ENCODE measurements at places on chromosomes 6 and 20.

- DNase-seq: no peak
These were observed 6.8 kb upstream of the FASTKD5 start for GRCh38 chr20:3166338-3166912.

DNA sequence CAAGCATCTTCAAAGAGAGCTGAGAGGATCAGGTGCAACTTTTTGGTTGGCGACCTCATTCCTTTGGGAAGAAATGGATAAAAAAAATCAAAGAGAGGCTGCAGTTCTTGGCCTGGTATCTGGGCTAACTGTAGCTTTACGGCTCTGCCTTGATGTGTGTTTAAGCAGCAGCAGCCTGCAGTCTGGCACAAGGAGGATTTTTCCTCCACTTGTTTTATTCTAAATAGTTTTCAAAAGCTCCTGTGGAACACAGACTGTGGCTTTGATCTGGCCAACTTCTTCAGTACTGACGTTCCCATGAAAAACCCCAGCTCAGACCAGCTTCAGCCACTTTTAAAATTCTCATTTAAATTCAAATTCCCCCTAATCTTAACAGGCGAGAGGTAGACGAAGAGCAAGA lies 137.3 kb downstream of the HDGFL1 start:
- DNase-seq: no peak

DNA sequence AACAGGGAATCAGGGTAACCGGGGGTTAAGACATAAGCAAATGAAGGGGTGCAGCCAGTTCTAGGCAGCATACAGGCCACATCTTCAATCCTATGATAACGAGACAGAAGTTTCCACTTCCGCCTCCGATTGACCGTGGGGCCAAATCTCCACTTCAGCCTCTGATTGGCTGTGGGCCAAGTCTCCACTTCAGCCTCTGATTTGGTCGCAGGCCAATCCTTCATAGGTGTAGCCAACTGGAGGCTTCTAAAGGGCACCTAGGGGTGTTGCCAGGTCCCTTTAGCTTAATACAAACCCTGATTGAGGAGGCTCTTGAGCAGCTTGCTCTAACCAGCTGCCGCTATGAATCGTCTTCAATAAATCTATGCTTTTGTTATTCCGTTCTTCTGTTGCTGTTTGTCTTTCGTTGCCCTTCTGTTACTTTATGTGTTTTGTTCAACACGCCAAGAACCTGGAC lies 2.1 kb upstream of the ERGIC3 start:
- no peak for DNase-seq

DNA sequence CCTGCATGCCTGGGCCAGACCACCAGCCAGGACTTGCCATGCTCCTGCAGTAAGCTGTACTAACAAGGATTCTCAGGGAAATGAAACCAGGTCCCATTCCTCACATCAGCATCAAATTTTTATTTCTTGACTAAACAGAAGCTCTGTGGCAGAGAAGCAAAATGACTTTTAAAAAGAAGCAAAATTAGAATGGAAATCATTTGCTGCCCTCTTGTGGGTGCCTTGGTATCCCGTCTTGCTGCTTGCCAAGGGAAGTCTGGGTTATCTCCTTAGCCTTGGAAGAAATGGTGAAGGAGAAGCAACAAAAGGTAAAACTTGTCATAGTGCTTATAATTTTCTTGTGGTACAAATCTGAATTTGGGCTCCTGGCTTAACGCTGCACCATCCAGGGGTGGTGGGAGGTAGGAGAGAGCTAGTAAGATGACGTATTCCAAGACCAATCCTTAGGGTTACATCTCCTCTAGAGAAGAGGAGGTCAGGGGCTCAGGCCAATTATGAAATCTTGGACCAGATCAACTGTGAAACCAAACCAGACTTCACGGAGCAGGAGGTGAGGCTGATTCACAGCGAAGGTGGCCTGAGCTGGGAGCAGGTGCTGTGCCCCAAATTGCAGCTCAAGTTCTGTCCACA lies 107.5 kb downstream of the FAXC start:
- DNase-seq: no peak

GRCh38 chr6:39181333-39181732 lies 47.9 kb downstream of the KCNK5 start:
- DNase-seq: no peak

DNA sequence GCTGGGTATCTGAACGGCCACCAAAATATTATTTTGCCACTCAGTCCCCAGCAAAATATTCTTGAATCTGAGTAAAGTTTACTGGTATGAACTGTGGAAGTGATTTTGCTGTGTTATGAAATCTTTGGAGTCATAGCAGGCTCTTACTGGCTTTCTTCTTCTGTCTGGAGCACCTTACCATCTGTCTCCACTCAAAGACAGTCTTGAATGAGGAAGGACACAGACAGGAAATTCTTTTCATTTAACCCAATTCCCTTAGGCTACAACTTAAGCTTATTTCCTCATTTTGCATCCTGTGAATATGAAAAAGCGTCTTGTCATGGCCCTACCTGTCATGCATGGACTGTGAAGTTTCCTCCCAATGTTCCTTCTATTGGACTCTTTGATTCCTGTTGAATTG lies 24.7 kb downstream of the FNDC1 start:
- DNase-seq: no peak

GRCh38 chr6:73566954-73567591 lies 46.2 kb upstream of the EEF1A1 start:
- DNase-seq: no peak

- no peak for DNase-seq
These were observed 162.2 kb downstream of the SMOC2 start for GRCh38 chr6:168603234-168603633.

DNA sequence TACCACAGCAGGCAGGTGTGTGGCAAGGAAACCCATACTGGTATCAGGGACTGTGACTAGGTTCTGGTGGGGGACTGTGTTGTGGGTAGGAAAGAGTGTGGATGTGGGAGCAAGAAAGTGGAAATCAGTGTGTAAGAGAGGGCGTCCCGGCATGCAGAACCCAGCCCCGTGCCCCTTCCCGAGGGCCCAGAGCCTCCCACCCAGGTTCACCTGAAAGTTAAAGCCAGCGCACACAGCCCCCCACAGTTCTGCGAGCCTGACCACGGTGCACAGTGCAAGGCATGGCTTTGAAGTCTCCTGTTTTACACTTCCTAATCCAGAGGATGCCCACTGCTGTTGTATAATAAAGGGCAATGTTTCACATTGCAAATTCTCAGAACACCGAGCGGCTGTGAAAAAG lies 22.7 kb downstream of the MAFB start:
- DNase-seq: no peak

- no peak for DNase-seq
These were observed 91.7 kb downstream of the PRDM1 start for GRCh38 chr6:106177786-106178185.

- no peak for DNase-seq
These were observed 632.8 kb downstream of the HACE1 start for GRCh38 chr6:104226790-104227446.

GRCh38 chr6:166301611-166302529 lies 6.3 kb downstream of the PRR18 start:
- DNase-seq: no peak

DNA sequence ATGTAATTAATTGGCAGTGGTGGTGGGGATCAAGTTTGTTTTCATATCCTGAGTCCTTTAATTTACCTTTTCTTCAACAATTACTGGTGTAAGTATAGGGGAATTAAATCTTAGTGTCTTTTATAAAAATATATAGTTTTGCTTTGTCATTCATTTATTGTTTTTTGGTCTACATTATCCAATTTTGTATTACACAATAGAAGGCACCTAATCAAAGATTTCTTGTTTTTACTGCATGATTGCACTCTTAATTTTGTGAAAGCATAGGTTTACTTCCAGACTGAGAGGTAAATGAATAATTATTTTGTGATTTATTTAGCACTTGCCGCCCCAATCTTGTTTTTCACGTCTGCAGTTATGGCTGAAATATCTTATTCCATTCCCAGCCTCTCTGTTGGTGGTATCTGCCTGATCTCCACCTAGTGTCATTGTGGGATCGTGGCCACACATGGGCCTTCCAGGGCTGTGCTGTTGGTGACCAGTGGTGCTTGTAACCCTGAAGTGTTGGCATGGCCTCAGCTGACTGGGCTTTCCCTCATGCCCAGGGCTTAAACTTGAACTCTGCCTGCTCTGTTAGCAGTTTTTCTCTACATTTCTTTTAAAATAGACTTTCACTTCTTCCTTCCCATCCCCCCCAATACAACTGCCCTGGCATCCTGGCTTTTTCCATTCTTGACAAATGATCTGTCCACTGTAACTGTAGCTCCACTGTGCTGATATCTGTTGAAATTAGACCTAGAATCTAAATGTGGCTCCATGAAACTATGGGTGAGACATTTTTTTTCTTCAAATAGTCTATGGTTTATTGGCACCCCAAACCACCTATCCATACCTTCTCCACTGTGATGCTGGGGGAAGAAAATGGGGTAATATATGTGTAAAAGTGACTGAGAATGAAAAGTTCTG lies 24.8 kb downstream of the E2F3 start:
- no peak for DNase-seq

GRCh38 chr6:122069932-122070331 lies 329.5 kb upstream of the HSF2 start:
- no peak for DNase-seq

GRCh38 chr6:33587529-33587928 lies 7.5 kb upstream of the BAK1 start:
- no peak for DNase-seq

DNA sequence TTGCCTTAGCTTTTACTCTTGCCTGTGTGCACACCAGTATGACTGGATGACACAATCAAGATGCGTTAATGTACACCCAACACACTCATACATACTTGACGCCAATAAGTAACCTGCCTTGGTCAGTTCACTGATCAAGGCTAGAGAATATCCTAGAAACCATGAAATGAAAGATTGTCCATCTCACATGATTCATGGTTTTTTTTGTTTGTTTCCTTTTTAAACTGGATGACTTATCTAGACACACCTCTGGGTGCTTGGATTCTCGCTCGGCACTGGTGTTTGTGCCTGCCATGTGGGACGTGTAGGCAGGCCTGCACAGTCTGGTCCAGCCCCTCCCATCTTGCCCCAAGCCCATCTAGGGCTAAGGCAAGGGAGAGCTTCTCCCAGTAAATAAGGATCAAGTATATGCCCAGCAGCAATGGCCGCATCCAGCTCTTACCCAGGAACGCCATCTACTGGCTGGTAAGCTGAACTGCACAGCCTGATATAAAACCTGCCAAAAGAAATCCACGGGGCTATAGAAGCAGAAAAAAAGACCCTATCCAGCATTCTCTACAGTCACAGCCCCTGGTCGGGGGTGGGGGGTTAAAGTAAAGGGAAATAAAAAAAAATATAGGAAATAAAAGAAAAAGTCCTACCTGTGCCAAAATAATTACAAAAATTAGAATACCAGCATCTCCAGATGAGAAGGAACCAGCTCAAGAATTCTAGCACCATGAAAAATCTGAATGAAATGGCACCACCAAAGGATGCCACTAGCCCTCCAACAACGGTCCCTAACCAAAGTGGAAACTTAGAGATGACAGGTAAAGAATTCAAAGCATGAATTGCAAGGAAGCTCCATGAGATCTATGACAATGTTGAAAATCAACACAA lies 73.3 kb downstream of the OTOR start:
- DNase-seq: peak; percentile 45

- no peak for DNase-seq
These were observed 73.1 kb downstream of the OR2B2 start for GRCh38 chr6:27838945-27839625.

DNA sequence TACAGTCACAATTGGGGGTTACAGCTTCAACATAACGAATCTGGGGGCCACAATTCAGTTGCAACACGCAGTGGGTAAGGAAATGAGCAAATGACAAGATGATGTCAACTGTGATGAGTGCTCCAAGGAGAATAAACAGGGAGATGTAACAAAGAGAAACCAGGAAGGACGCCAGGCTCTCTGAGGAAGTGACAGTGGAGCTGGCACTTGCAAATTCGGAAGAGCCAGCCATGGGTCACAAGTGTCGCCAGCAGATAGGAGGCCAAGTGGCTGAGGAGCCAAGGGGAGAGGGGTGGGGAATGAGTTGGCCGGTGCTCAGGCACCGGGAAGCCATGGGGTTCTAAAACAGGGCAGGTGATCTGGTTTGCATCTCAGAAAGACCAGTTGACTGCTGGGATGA lies 136.4 kb downstream of the EYA2 start:
- DNase-seq: no peak

DNA sequence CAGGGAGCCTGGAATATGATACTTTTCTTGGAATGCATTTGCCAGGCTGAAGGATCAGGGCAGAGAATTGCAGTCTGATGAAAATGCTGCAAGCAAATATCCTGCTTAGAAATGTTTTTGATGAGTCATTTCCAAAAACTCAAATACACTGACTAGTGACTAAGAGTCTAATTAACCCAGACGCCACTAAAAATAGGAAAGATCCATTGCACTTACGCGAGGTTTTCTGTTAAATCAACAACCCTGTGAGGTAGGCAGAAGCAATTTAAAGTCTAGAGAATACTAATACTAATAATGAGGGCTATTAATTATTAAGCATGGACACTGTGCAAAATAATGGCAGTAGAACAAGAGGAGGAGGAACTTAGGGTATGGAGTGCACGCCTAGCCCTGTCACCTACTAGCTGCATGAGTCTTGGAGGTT lies 130.1 kb upstream of the DOK5 start:
- DNase-seq: peak; percentile 22

DNA sequence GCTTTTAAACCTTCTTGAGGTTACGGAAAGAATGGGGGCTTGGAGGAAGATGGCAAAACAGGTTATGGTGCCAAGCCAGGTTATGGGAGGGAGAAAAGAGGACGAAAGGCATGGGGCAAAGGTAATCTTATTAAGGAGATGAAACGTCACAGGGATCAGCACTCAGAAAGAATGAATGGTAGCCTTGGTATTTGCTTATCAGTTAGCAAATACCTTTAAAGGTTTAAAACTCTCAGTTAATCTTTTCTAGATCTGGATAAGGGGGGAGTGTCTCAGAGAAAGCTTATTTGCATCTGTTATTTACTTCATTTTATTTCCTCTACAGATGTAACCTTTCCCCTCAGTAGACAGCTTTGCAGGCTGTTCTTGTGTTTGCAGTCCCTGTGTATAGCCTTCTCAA lies 55.5 kb upstream of the EEF1E1 start:
- no peak for DNase-seq

- DNase-seq: no peak
These were observed 591.0 kb upstream of the GJE1 start for GRCh38 chr6:141541581-141542324.

DNA sequence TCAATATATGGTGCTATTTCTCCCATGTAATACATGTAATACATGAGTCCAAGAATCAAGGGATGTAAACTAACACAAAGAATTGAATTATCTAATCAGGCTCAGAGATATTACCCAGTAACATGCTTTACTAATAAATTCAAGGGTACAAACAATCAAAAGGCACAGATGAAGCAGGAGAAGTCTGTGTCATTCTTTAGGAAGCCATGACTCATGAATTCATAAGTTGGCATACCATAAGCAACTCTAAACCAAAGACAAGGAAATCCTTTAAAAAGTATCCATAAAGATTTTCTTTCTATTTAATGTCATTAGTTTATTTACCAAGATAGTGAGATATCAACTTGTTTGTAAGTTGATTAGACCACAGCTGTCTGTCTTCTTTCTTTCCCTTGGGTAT lies 446.0 kb upstream of the IMPG1 start:
- no peak for DNase-seq

- no peak for DNase-seq
These were observed 136.2 kb downstream of the ERMARD start for GRCh38 chr6:169887529-169888140.

Data from Panc1 (cell line).